ENCODE measurements at places on chromosomes 11 and 22.
A peak's percentile ranks its signal among the peaks of the same experiment; 100 is the strongest.

- DNase-seq = no peak
- H3K27ac ChIP-seq = no peak overlapping the region
- H3K4me3 ChIP-seq = no peak overlapping the region
- H3K36me3 ChIP-seq = peaks cover 19% of the 10 kb centered on the region
Measured at GRCh38 chr11:113730887-113731726, 25.0 kb upstream of the TMPRSS5 start.

DNA sequence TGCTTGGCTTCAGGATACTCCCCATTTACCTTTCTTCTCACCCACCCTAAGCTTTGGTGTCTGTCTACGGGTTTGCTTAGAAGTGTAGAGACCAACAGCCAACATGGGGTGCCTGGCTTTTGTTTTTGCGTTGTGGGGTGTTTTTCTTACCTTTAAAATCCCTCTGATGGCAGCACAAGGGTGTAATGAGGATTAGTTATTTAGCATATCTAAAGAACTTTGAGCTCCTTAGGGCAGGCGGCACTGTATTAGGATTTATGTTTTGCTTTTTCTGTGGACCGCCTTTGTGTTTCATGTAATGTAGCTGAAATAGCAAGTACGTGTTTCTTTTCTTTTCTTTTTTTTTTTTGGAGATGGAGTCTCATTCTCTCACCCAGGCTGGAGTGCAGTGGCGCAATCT, 8.9 kb downstream of the AP2A2 start:
- peaks cover 13% of the 10 kb centered on the region for H3K4me1 ChIP-seq
- DNase-seq = no peak
- H3K27me3 ChIP-seq = no peaks in the 10 kb centered on the region
- peak overlapping the region; percentile 21 for H3K27ac ChIP-seq
- peaks cover 3% of the 10 kb centered on the region for H3K36me3 ChIP-seq
- no peak overlapping the region for H3K4me3 ChIP-seq

- H3K4me3 ChIP-seq = no peak overlapping the region
- no peak for DNase-seq
- H3K27me3 ChIP-seq = peaks cover 24% of the 10 kb centered on the region
- H3K36me3 ChIP-seq = no peaks in the 10 kb centered on the region
- peaks cover 2% of the 10 kb centered on the region for H3K4me1 ChIP-seq
Measured at GRCh38 chr11:15159085-15159484, 44.4 kb downstream of the INSC start.

DNA sequence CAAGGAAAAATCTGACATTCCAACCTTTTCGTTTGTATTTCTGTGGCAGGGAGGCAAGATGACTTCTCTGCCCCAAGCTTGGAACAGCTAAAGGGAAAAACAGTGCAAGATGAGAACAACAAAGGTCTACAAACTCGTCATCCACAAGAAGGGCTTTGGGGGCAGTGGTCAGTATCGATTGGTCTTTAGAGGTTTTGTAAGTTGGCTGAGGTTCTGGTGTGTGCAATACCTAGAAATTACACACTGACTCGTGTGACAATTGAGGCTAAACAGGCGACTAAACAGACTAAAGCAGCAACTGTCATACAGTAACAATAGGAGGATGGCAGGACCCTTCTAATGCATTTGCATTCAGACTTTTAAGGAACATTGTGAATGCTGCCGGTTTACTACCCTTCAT, 994 bp downstream of the DEPDC5 start:
- peaks cover 1% of the 10 kb centered on the region for H3K36me3 ChIP-seq
- H3K4me3 ChIP-seq = peak overlapping the region; percentile 73
- H3K27ac ChIP-seq = peak overlapping the region; percentile 100
- H3K27me3 ChIP-seq = no peaks in the 10 kb centered on the region
- no peak for DNase-seq
- H3K4me1 ChIP-seq = peaks cover 33% of the 10 kb centered on the region

- no peaks in the 10 kb centered on the region for H3K27me3 ChIP-seq
- H3K4me1 ChIP-seq = peaks cover 9% of the 10 kb centered on the region
- peaks cover 3% of the 10 kb centered on the region for H3K36me3 ChIP-seq
- H3K4me3 ChIP-seq = no peak overlapping the region
Measured at GRCh38 chr11:92528001-92528400, 303.4 kb downstream of the FAT3 start.

DNA sequence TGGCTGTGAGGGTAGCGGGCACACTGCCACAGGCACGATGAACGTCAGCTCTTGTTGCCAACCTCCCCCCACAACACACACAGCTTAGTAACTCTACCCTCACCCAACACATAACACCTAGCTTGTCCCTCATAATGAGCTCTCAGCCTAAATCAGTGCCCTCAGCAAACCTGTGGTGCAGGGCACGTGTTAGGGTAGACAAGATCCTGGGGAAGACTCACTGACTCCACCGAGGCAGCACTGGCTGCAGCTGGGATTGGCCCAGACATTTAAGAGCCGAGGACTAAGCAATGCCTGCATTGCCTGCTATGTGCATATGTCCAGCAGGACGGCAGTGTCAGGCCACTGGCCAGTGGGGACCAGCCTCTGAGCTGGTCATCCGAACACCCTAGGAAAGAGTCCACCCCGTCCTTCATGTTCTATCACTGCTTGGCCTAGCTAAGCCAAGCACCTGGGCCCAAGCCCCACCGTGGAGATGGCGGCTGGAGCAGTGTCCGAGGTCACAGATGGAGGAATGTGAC, 32.9 kb upstream of the TRIM29 start:
- DNase-seq = no peak
- H3K4me1 ChIP-seq = peaks cover 17% of the 10 kb centered on the region
- H3K27me3 ChIP-seq = peaks cover 78% of the 10 kb centered on the region
- no peaks in the 10 kb centered on the region for H3K36me3 ChIP-seq
- H3K4me3 ChIP-seq = no peak overlapping the region

- no peak for DNase-seq
- peaks cover 13% of the 10 kb centered on the region for H3K4me1 ChIP-seq
- H3K27ac ChIP-seq = no peak overlapping the region
- H3K36me3 ChIP-seq = peaks cover 5% of the 10 kb centered on the region
- no peak overlapping the region for H3K4me3 ChIP-seq
Measured at GRCh38 chr11:47498149-47498548, 49.2 kb upstream of the RAPSN start.
